Right renal pelvis (tissue), 4 donors: ENCODE measurements at places on chromosomes 13 and 19. TPM values are rescaled to one million over a fixed set of nuclear protein-coding genes. Genes with fewer than 3 reads are reported as not detected.

ATP13A1 gene
- 51.4 TPM for polyA plus RNA-seq

CGB5 gene
- not detected for polyA plus RNA-seq

C19orf67 gene
- not detected for polyA plus RNA-seq

RUBCNL gene
- 1.9 TPM for polyA plus RNA-seq

ATP1A3 gene
- polyA plus RNA-seq: 0.30 TPM

ACP7 gene
- 0.53 TPM for polyA plus RNA-seq

RFX1 gene
- 9.5 TPM for polyA plus RNA-seq

SYT3 gene
- 1.1 TPM for polyA plus RNA-seq

CDX2 gene
- not detected for polyA plus RNA-seq

C1QTNF9B gene
- polyA plus RNA-seq: 0.17 TPM

KLK8 gene
- 3.4 TPM for polyA plus RNA-seq

PEX11G gene
- 9.3 TPM for polyA plus RNA-seq

CEACAM3 gene
- not detected for polyA plus RNA-seq

OR7D2 gene
- polyA plus RNA-seq: 0.06 TPM

CD33 gene
- 1.5 TPM for polyA plus RNA-seq

ZNF43 gene
- polyA plus RNA-seq: 44.9 TPM

ZNF296 gene
- polyA plus RNA-seq: 0.94 TPM

ZNF816 gene
- 14.5 TPM for polyA plus RNA-seq

PODNL1 gene
- 1.3 TPM for polyA plus RNA-seq

MISP3 gene
- polyA plus RNA-seq: 6.7 TPM

LCP1 gene
- 10.3 TPM for polyA plus RNA-seq

CAMSAP3 gene
- 13.2 TPM for polyA plus RNA-seq

POU2F2 gene
- 0.78 TPM for polyA plus RNA-seq

APOC4 gene
- polyA plus RNA-seq: not detected

PRR19 gene
- polyA plus RNA-seq: 1.6 TPM

CBARP gene
- 1.8 TPM for polyA plus RNA-seq

HCN2 gene
- 0.22 TPM for polyA plus RNA-seq

TMEM150B gene
- 1.6 TPM for polyA plus RNA-seq

COL5A3 gene
- 0.73 TPM for polyA plus RNA-seq

SIGLEC14 gene
- polyA plus RNA-seq: 1.6 TPM

ACER1 gene
- 0.14 TPM for polyA plus RNA-seq

NLRP5 gene
- not detected for polyA plus RNA-seq

FXYD3 gene
- polyA plus RNA-seq: 28.6 TPM

GSX1 gene
- not detected for polyA plus RNA-seq

BEST2 gene
- polyA plus RNA-seq: not detected

ZNF540 gene
- 6.0 TPM for polyA plus RNA-seq

SELENOV gene
- 8.3 TPM for polyA plus RNA-seq

DENND1C gene
- 39.2 TPM for polyA plus RNA-seq

LSR gene
- polyA plus RNA-seq: 52.7 TPM

ZNF888 gene
- polyA plus RNA-seq: 11.9 TPM

CYP4F8 gene
- 0.01 TPM for polyA plus RNA-seq

SUGP2 gene
- polyA plus RNA-seq: 86.3 TPM

FFAR2 gene
- 0.37 TPM for polyA plus RNA-seq

CCDC159 gene
- 32.6 TPM for polyA plus RNA-seq

SPTBN4 gene
- 1.7 TPM for polyA plus RNA-seq

MVB12A gene
- 61.6 TPM for polyA plus RNA-seq

CRTC1 gene
- 16.6 TPM for polyA plus RNA-seq

FAM216B gene
- polyA plus RNA-seq: not detected

SLC7A10 gene
- polyA plus RNA-seq: 0.54 TPM
